ENCODE measurements at places on chromosomes 1 and 21. TPM values are rescaled to one million over a fixed set of nuclear protein-coding genes. Genes with fewer than 3 reads are reported as not detected.

- 0 out of 2 replicates have a peak, but pooled peaks cover 3% of the 10 kb centered on the region for H3K36me3 ChIP-seq
- no peak overlapping the region for H3K4me3 ChIP-seq
- H3K27me3 ChIP-seq: no peaks in the 10 kb centered on the region
- H3K4me1 ChIP-seq: peaks cover 4% of the 10 kb centered on the region
- peak; percentile 40 for DNase-seq
- no peak overlapping the region for H3K27ac ChIP-seq
Measured at GRCh38 chr21:16102113-16102512, 372.3 kb downstream of the USP25 start.

GRCh38 chr1:65235867-65236805 lies 73.2 kb upstream of the DNAJC6 start:
- no peaks in the 10 kb centered on the region for H3K27me3 ChIP-seq
- H3K36me3 ChIP-seq: no peaks in the 10 kb centered on the region
- no peak overlapping the region for H3K27ac ChIP-seq
- DNase-seq: peak; percentile 49
- no peaks in the 10 kb centered on the region for H3K4me1 ChIP-seq

DNA sequence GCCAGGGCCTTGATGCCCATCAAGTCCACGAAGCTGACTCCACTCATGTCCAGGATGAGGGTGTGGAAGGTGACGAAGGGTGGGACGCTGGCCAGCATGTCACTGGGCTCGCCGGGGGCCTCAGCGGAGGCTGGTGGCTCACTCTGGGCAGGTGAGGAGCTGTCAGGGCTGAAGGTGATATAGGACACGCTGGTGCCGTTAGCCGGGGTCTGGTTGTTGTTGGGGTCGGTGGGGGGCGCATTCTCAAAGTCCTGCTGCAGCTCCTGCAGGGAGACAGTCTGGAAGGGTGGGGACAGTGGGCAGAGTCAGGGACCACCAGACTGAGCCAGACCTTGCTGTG lies 21.7 kb downstream of the SLC26A9 start:
- H3K27ac ChIP-seq: no peak overlapping the region
- H3K4me1 ChIP-seq: peaks cover 7% of the 10 kb centered on the region
- H3K36me3 ChIP-seq: no peaks in the 10 kb centered on the region
- H3K4me3 ChIP-seq: no peak overlapping the region

GRCh38 chr1:77489910-77490309 lies 192.5 kb downstream of the ZZZ3 start:
- H3K36me3 ChIP-seq: 0 out of 2 replicates have a peak, but pooled peaks cover 4% of the 10 kb centered on the region
- DNase-seq: peak; percentile 36
- no peak overlapping the region for H3K27ac ChIP-seq
- 0 out of 2 replicates have a peak, but pooled peaks cover 5% of the 10 kb centered on the region for H3K4me1 ChIP-seq
- H3K4me3 ChIP-seq: no peak overlapping the region

DNA sequence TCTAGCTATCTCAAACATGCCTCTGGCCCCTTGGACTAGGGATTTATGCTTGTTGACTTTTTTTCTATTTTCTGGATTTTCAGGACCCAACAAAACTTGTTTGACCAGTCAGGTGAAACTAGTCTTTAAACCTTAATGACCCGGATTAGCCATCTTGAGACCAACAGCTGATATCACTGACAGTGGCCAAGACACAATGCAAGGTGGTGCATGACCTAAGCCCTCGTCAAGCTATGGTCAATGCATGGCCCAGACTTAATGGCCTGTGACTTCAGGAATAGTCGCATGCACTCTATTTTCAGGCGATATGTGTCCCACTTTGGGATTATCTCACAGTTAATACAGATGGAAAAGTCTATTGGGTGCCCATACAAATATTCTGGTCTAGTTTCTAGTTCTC lies 190.4 kb downstream of the ZBTB18 start:
- DNase-seq: no peak
- H3K4me1 ChIP-seq: no peaks in the 10 kb centered on the region
- H3K27ac ChIP-seq: no peak overlapping the region
- H3K27me3 ChIP-seq: no peaks in the 10 kb centered on the region
- no peaks in the 10 kb centered on the region for H3K36me3 ChIP-seq

GRCh38 chr1:174200746-174201145 lies 41.4 kb downstream of the RABGAP1L start:
- H3K27ac ChIP-seq: no peak overlapping the region
- H3K27me3 ChIP-seq: no peaks in the 10 kb centered on the region
- H3K4me3 ChIP-seq: no peak overlapping the region
- no peak for DNase-seq
- H3K36me3 ChIP-seq: no peaks in the 10 kb centered on the region

DNA sequence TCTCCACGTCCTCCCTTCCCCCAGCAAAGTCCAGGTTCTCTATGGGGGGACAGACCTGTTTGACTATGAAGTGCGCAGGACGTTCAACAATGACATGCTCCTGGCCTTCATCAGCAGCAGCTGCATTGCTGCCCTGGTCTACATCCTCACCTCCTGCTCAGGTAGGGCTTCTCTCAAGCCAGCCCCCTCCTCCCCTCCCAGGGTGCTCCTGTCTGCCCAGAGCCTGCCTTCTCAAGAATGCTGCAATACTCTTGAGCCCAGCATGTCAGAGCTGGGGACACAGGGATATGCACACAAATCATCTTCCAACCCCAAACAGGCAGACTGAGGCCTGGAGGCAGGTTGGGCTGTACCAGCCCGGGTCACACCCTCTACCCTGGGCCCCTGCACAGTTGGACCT lies 35.4 kb downstream of the DISP3 start:
- H3K4me1 ChIP-seq: no peaks in the 10 kb centered on the region
- H3K27me3 ChIP-seq: no peaks in the 10 kb centered on the region
- no peak overlapping the region for H3K27ac ChIP-seq
- no peaks in the 10 kb centered on the region for H3K36me3 ChIP-seq

- DNase-seq: no peak
- H3K4me1 ChIP-seq: peaks cover 40% of the 10 kb centered on the region
- H3K27ac ChIP-seq: no peak overlapping the region
- H3K4me3 ChIP-seq: no peak overlapping the region
- H3K36me3 ChIP-seq: no peaks in the 10 kb centered on the region
Measured at GRCh38 chr21:37446552-37446951, 80.0 kb downstream of the DYRK1A start.

DNA sequence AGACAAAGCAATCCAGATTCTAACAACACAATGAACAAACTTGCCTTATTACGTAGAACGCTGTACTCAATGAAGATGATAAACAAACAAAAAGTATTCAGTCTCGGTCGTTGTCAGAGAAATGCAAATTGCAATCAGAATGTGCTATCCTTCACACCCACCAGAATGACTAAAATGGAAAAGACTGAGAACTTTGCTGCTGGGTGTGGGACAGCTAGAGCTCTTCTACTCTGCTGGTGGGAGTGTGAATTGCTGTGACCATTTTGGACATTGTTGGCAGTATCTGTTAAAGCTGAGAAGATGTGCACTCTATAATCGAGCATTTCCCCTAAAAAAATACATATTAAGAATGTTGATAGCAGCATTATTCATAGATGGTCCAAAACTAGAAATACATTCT lies 111.4 kb downstream of the PEX14 start:
- H3K36me3 ChIP-seq: no peaks in the 10 kb centered on the region
- H3K4me3 ChIP-seq: no peak overlapping the region
- DNase-seq: no peak
- H3K27me3 ChIP-seq: no peaks in the 10 kb centered on the region

DNA sequence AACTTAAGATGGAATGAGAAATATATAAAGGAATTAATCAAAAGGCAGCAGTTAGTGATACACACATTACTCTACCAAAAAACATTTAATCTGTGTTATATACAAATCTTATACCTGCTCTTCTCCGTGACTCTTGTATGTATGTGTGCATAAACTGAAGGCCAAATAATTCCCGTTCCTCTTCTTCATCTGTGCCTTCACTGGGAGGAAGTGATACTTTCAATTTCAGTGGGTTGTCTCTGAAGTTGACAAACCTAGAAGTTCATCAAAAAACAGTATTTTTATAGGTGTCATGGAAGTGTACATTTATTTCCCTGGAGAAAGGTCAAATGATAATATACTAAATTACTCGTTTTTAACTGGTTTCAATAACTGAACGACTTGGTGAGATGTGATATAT lies 19.3 kb downstream of the TRMT13 start:
- H3K36me3 ChIP-seq: peaks cover 26% of the 10 kb centered on the region
- no peaks in the 10 kb centered on the region for H3K4me1 ChIP-seq
- DNase-seq: no peak
- no peak overlapping the region for H3K4me3 ChIP-seq
- no peaks in the 10 kb centered on the region for H3K27me3 ChIP-seq

GRCh38 chr1:155044812-155045657 lies 6.1 kb upstream of the ADAM15 start:
- H3K27ac ChIP-seq: no peak overlapping the region
- peak; percentile 92 for DNase-seq
- no peaks in the 10 kb centered on the region for H3K36me3 ChIP-seq
- no peaks in the 10 kb centered on the region for H3K27me3 ChIP-seq
- peaks cover 13% of the 10 kb centered on the region for H3K4me1 ChIP-seq

- H3K27me3 ChIP-seq: no peaks in the 10 kb centered on the region
- no peak overlapping the region for H3K4me3 ChIP-seq
- DNase-seq: no peak
- no peaks in the 10 kb centered on the region for H3K36me3 ChIP-seq
- H3K4me1 ChIP-seq: peaks cover 37% of the 10 kb centered on the region
Measured at GRCh38 chr1:84367219-84367618, 31.1 kb upstream of the DNASE2B start.

DNA sequence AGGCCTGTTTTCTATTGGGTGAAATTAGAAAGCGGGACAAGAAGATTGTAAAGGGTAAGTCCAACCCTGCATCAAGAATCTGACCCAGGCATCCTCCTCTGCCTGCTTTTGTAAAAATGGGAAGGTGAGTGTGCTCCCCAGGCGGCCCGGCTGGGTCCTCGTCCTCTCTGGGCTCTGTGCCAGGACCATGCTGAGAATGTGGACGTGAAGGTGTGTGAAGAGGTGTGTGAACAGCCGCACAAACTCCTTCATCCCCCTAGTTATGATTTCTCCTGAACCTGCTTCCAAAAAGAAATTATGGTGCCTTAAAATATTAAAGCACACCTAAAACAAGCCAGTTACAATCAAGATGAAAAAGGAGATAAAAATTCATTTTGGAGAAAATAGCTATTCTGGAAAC lies 185.7 kb downstream of the IGSF21 start:
- no peak overlapping the region for H3K4me3 ChIP-seq
- H3K27ac ChIP-seq: no peak overlapping the region
- H3K27me3 ChIP-seq: peaks cover 10% of the 10 kb centered on the region
- no peak for DNase-seq
- H3K36me3 ChIP-seq: no peaks in the 10 kb centered on the region
- H3K4me1 ChIP-seq: no peaks in the 10 kb centered on the region

GRCh38 chr21:18373606-18374005 lies 30.0 kb downstream of the TMPRSS15 start:
- H3K4me3 ChIP-seq: no peak overlapping the region
- H3K27me3 ChIP-seq: no peaks in the 10 kb centered on the region
- DNase-seq: no peak
- no peaks in the 10 kb centered on the region for H3K36me3 ChIP-seq

DNA sequence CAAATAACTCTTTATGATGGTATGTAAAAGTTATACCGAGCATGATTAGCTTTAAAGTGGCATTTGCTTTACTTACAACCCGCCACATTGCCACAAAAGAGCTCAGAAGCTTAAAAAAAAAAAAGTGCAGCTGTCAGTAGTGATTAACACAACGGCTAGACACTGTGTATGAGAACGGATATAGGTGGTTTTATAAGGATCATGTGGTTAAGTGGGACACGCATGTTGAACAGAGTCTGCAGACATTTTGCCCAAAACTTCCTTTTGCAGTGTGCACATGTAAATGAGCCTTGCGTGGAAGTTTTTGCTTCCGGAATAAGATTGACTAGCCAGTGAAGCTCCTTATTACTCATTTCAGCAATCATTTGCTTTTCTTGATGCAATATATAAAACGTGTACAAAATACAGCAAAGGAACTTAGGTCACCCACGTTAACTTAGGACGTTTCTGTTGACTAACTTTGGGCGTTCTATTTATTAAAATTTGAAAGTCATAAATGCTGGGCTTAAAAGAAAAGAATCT lies 58.7 kb upstream of the RGS1 start:
- H3K36me3 ChIP-seq: no peaks in the 10 kb centered on the region
- no peak for DNase-seq
- no peaks in the 10 kb centered on the region for H3K27me3 ChIP-seq
- no peak overlapping the region for H3K27ac ChIP-seq
- no peak overlapping the region for H3K4me3 ChIP-seq

DNA sequence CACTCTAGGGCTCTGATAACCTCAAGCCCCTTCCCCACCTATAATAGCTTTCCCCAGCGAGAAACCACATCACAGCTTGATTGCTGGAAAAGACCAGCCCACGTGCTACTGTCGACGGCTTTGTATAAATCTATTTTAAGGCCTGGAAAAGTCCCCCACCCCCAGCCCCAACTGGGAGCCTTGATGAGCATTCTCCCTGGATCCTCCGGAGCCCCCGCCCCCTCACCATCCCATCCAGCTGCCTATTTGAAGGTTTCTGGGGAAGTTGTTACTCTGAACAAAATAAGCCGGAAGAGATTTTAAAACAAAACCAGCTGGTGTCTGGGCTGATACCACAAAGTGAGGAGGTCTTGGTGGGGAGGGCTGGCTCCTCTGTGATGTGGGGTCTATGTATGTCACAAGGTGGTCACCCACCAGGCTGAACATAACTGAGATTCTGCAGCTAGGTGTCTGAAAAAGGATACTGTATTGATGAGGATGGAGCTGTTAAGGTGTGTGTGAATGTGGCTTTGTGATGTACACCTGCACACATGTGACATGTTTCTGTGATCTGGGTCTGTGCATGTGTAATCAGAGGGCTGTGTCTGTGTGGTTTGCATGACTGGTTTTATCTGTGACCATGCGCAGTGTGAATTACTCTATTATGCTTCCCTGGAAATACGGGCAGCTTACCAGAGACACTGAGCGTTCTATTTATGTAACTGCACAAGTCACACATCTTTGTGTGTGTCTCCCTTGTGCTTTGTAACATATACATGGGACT lies 25.0 kb downstream of the RIMS3 start:
- no peaks in the 10 kb centered on the region for H3K36me3 ChIP-seq
- no peaks in the 10 kb centered on the region for H3K27me3 ChIP-seq
- H3K4me3 ChIP-seq: no peak overlapping the region
- no peak overlapping the region for H3K27ac ChIP-seq
- no peak for DNase-seq

The LCE1B gene
- not detected for total RNA-seq

The MARK1 gene
- 0.65 TPM for total RNA-seq

The BRDT gene
- not detected for total RNA-seq

The MTMR11 gene
- 13.1 TPM for total RNA-seq

The S100A5 gene
- total RNA-seq: not detected

The EVA1C gene
- 0.89 TPM for total RNA-seq

The OR2T11 gene
- not detected for total RNA-seq
